ENCODE measurements at places on chromosomes 3 and 15. TPM values are rescaled to one million over a fixed set of nuclear protein-coding genes. Genes with fewer than 3 reads are reported as not detected.

GRCh38 chr15:80072285-80072994 is 13.0 kb downstream of the ZFAND6 start:
- H3K27me3 ChIP-seq = no peaks in the 10 kb centered on the region
- no peaks in the 10 kb centered on the region for H3K4me1 ChIP-seq
- DNase-seq = no peak
- H3K36me3 ChIP-seq = no peaks in the 10 kb centered on the region

GRCh38 chr3:129058441-129059200 is 2.0 kb upstream of the GP9 start:
- no peak overlapping the region for H3K4me3 ChIP-seq
- H3K27ac ChIP-seq = peak overlapping the region; percentile 9
- no peaks in the 10 kb centered on the region for H3K27me3 ChIP-seq
- DNase-seq = no peak
- H3K36me3 ChIP-seq = no peaks in the 10 kb centered on the region
- H3K4me1 ChIP-seq = no peaks in the 10 kb centered on the region

- no peak for DNase-seq
- no peaks in the 10 kb centered on the region for H3K27me3 ChIP-seq
- H3K36me3 ChIP-seq = no peaks in the 10 kb centered on the region
- H3K4me3 ChIP-seq = no peak overlapping the region
- no peaks in the 10 kb centered on the region for H3K4me1 ChIP-seq
Measured at GRCh38 chr15:60528530-60528929, 49.6 kb upstream of the ICE2 start.

- H3K36me3 ChIP-seq = no peaks in the 10 kb centered on the region
- H3K27ac ChIP-seq = no peak overlapping the region
- no peak for DNase-seq
- H3K27me3 ChIP-seq = no peaks in the 10 kb centered on the region
- H3K4me3 ChIP-seq = no peak overlapping the region
Measured at GRCh38 chr3:65902304-65902793, 136.4 kb downstream of the MAGI1 start.

DNA sequence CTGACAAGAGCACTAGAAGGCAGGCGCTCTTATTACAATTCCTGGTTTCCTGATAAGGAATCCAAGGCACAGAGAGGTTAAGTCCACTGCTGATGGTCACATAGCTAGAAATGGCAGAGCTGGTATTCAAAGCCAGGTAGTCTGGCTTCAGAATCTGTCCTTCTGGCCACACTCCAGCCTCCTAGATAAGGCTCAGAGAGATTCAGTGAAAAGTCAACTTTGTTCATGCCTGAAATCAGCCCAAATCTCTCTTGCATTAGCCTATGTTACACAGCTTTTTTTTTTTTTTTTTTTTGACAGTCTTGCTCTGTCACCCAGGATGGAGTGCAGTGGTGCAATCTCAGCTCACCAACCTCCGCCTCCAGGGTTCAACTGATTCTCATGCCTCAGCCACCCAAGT is 21.1 kb upstream of the CMTM8 start:
- H3K36me3 ChIP-seq = no peaks in the 10 kb centered on the region
- no peak overlapping the region for H3K4me3 ChIP-seq
- no peak for DNase-seq
- H3K27me3 ChIP-seq = no peaks in the 10 kb centered on the region
- H3K27ac ChIP-seq = no peak overlapping the region

GRCh38 chr3:12395349-12396012 is 88.8 kb upstream of the TSEN2 start:
- no peaks in the 10 kb centered on the region for H3K27me3 ChIP-seq
- no peaks in the 10 kb centered on the region for H3K36me3 ChIP-seq
- DNase-seq = no peak
- H3K4me3 ChIP-seq = no peak overlapping the region

DNA sequence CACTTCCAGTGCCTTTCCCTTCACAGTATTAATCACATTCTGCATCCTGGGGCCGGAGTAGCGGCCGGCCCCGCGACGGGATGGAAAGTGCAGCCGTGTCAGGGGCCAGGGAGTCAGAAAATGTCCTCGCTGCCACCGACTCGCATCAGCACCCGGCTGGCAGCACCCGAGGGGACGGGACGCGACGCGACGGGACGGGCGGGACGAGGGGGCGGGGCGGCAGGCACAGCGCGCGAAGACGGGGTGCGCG is 353 bp downstream of the ATG3 start:
- no peaks in the 10 kb centered on the region for H3K4me1 ChIP-seq
- peak; percentile 92 for DNase-seq
- H3K27me3 ChIP-seq = no peaks in the 10 kb centered on the region
- H3K36me3 ChIP-seq = no peaks in the 10 kb centered on the region
- peak overlapping the region; percentile 97 for H3K27ac ChIP-seq
- peak overlapping the region; percentile 73 for H3K4me3 ChIP-seq

- no peaks in the 10 kb centered on the region for H3K36me3 ChIP-seq
- H3K4me1 ChIP-seq = no peaks in the 10 kb centered on the region
- no peak overlapping the region for H3K27ac ChIP-seq
- H3K4me3 ChIP-seq = no peak overlapping the region
- DNase-seq = peak; percentile 53
- no peaks in the 10 kb centered on the region for H3K27me3 ChIP-seq
Measured at GRCh38 chr3:187850258-187850921, 105.1 kb upstream of the BCL6 start.

GRCh38 chr15:85047271-85047948 is 65.8 kb downstream of the PDE8A start:
- H3K27me3 ChIP-seq = no peaks in the 10 kb centered on the region
- no peak overlapping the region for H3K27ac ChIP-seq
- no peaks in the 10 kb centered on the region for H3K36me3 ChIP-seq
- no peak for DNase-seq
- no peaks in the 10 kb centered on the region for H3K4me1 ChIP-seq

Gene CILP
- total RNA-seq = 15.0 TPM

Gene MAP4
- 84.9 TPM for total RNA-seq

Gene TMEM207
- total RNA-seq = not detected

All from Peyer's patch (tissue), 4 donors.